SK-MEL-5 (cell line): ENCODE measurements at places on chromosomes 16 and 17.

- no peak for DNase-seq
These were observed 67.9 kb downstream of the PMP22 start for GRCh38 chr17:15197229-15197628.

GRCh38 chr16:56109205-56109604 is 82.1 kb upstream of the GNAO1 start:
- no peak for DNase-seq

DNA sequence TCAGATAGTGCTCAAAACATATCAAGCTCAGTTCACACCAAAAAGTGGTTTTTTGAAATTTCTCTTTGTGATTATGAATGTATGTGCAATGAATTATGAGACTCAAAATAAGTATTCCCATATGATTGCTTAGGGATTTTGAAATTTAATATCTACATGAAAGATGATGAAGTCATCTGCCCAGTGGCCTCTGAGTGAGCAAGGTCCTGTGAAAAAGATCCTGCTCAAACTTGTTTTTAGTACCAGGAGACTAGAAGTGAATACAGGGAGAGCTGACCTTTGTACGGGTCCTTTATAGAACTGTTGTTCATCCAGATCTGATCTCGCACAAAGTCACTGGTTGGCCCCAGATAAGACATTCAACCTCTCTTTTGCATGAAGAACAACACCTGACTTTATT is 151.9 kb upstream of the MAF start:
- no peak for DNase-seq

DNA sequence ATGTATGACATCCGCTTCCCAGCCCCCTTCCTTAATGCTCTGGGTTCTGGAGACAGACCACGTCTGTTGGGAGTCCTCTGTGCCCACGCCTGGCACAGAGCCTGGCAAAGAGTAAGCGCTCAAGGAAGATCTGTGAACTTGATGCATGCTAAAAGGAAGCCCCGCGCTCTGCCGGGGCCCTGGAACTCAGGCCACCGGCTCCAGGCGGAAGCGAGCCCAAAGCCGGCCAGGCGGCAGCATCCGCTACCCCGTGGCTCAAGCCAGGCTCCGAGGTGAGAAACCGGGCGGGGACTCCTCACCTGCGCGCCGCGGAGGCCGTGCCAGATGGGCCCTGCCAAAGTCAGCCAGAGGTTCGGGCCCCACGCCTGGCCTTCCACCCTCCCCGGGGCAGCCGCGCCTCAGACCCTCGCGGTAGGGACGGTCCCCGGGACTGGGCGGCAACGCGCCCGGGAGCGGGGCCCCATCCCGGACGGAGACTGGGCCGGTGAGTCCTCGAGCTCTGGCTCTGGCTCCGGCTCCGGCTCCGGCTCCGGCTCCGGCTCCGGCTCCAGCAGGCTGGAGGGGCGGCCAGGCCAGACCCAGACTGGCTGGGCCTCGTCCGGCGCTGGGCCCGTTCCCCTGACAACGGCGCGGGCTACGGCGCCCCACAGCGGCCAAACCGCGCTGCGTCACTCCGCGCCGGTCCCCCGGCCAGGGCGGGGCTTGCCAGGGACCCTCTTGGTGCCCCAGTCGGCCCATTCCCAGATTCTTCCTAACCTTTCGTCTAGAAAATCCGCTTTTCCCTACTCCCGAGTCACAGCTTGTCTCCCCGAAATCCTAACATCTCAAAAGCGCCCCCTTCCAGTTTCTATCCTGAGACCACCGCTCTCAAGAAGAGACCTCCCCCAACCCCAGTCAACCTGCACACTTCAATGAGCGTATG is at the start of gene ZDHHC1:
Gene ZDHHC1, minus strand, starts transcription at position 606 of the 922 bp plus-strand sequence. CDS start 8,702 bp downstream, outside the sequence.
- DNase-seq: peak; percentile 54

- no peak for DNase-seq
These were observed 5.0 kb downstream of the ABHD15 start for GRCh38 chr17:29561554-29562517.

- DNase-seq: no peak
These were observed 1.5 kb upstream of the ZNF207 start for GRCh38 chr17:32348483-32348800.

DNA sequence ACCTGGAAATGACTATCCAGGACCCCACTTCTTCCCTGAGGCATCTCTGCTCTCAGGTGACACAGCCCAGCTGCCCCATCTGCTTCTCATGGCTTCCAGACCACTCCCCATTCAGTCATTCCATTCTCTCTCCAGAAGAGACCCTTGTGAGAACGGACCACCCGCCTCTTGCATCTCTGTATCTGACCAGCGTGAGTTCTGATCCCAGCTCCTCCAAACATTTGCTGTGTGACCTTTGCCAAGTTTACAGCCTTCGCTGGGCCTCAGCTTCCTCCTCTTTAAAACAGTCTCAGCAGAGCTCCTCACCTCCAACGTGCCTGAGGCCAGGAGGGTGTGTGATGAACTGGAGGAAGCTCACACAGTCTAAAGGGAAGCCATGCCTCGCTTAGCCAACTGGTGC is 39.6 kb downstream of the C16orf82 start:
- no peak for DNase-seq

DNA sequence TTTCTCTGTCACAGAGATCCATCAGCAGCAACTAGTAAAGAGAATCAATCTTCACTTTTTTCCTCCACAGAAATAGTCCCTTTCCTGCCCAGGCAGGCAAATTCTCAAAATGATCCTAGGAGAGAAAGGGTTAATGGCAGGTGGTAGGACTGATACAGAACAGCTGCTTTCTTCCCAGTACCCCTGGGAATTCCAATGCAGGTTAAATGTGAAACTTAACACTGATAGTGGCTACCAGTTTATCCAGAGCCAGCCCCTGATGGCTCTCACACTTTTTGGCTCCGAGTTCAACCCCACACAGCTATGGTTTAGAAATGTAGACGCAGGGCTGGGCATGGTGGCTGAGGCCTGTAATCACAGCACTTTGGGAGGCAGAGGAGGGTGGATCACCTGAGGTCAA is 22.2 kb downstream of the MARVELD3 start:
- no peak for DNase-seq

- DNase-seq: no peak
These were observed 70.2 kb downstream of the IRF8 start for GRCh38 chr16:85969159-85969558.

DNA sequence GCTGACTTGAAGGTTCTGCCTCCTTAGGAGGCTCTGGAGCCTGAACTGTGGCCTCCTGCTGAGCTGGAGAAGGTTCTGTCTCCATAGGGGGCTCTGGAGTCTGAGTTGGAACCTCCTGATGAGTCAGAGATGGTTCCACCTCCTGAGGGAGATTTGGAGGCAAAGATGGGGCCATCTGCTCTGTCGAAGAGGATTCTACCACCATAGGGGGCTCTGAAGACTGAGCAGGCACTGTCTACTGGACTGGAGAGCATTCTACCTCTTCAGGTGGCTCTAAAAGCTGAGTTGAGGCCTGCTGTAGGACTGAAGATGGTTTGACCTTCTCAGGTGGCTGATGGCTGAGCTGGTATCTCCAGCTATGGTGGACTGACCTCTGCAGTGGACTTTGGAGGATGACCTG is 16.2 kb downstream of the RDM1 start:
- no peak for DNase-seq

DNA sequence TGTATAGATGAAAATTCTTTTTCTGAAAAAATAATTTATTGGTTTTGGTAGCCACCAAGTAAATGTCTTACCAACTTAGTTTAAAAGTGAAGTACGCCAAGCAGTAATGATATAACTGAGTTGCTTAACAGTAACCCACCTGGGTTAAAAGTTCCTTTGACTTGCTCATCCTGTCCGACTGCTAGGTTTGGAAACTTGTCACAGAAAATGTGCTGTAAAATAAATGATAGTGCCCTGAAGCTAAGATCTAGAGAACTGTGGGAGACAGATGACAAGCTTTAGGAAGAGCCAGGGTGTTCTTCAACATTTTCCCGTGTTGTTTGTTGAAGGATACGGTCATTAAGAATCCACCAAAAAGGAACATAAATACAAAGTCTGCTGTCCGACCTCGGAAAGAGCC is 5.0 kb downstream of the DERL2 start:
- no peak for DNase-seq

DNA sequence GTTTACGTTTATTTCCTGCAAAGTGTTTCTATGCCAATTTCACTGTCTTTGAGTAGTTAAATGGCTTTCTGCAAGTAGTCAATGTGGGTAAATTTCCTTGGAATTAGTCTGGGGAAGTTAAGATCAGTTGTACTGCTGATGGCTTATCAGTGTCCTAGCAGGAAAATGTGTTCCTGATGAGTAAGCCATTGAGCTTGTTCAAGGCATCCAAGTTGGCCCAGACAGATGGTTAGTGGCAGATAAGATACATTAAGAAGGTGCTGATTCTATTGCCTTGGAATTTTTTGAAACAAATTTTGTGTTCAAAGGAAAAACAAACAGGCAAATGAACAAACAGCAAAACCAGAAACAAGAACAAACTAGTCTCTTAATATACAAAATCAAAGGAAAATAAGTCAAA is 258.4 kb downstream of the MAP2K6 start:
- no peak for DNase-seq

GRCh38 chr16:74743668-74744299 is 30.8 kb downstream of the FA2H start:
- no peak for DNase-seq

GRCh38 chr17:64411999-64412771 is 21.5 kb upstream of the PECAM1 start:
- DNase-seq: no peak

DNA sequence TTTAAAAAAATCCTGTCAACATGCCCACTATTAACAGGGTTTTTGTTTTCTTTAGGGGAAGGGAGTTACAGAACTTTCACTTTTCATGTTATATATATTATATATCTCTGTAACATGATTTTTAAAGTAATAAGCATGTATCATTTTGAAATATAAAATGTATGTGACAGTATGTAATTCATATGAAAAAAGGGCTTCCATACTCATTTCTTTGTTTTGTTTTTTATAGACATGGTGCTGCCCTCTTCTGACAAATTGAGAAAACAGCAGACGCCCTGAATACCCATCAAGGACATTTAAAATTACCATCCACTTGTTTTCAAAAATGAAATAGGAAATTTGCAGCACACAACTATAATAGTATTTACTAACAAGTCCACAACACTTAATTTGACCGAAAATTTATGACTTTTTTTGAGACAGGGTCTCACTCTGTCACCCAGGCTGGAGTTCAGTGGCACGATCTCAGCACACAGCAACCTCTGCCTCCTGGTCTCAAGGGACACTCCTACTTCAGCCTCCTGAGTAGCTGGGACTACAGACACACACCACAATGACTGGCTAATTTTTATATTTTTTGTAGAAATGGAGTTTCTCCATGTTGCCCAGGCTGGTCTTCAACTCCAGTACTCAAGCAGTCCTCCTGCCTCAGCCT is 30.4 kb downstream of the CFDP1 start:
- DNase-seq: peak; percentile 58

- no peak for DNase-seq
These were observed 25.6 kb upstream of the NTN1 start for GRCh38 chr17:8995711-8996110.

DNA sequence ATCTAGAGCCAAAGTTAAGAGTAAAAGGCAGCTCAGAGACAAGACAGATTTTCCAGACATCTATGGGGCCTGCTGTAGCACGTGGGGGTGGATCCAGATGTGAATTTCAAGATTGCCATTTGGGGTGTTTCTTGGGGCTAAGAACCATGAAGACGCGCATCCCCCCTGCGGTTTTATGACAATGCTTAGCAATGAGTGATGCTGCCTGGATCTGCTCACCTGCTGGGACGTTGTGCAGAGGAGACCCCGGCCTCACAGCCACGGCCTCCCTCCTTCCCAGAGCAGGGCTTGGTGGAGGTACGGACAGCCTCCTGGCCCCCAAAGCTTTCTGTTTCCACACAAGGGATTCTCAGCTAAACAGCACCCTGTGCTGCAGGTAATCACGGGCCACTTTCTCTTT is 151.5 kb upstream of the DYNLRB2 start:
- DNase-seq: no peak
